ENCODE measurements at places on chromosomes 1 and 21.

GRCh38 chr1:222167111-222167510 is 380.8 kb downstream of the HHIPL2 start:
- DNase-seq: peak; percentile 83

DNA sequence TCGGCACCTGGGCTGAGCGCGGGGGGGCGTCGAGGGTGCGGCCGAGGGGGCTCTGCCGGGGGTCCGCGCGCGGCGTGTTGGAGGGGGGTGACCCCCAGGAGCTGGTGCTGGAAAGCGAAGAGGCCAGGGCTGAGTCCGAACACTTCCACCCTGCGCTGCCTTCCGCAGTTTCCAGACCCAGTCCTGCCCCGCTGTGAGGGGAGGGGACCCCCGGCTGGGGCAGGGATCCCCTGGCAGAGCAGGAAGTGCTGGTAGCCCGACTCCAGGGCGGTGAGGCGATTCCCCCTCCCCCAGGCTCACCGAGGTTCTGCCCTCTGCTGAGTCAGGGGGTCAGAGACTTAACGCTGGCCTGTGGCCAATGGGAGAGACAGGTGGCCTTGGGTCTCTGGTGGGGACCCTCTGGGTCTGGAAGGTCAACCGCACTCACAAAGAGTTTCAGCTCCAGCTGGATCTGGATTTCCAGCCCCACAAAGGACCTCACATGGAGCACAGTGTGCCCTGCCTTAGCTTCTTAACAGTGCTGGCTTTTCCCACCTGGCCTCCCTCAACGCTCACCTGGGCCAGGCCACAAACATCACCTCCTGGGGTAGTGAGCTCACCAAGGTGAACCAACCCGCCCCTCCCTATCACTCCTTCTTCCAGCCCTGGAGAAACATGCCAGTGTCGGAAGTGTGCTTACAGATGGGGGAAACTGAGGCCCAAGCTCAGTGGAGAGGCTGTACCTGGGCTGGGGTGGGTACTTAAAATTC is 39.8 kb upstream of the SYNC start:
- no peak for DNase-seq

DNA sequence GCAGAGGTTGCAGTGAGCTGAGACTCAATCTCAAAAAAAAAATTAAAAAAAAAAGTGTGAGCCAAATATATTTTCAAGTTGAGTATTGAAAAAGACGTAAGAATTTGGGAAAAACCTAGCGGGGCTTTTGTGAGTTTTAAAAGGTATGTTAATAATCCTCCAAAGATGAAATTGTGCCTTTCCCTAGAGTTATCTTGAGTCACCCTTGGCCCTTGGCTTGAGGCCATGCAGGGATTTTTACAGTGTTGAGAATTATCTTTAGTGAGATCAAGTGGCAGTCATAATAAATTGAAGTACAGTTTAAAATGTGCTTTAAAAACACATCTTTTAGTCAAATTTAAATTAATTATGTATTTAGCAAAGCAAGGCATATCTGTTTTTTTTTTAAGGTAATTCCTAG is 32.7 kb downstream of the PPP2R5A start:
- no peak for DNase-seq

- no peak for DNase-seq
Measured at GRCh38 chr1:26994020-26994786, 711 bp downstream of the TRNP1 start.
